NCI-H1105 (cell line): ENCODE measurements at places on chromosomes 6 and 20.
A peak's percentile ranks its signal among the peaks of the same experiment; 100 is the strongest.

GRCh38 chr20:17504898-17505635, 26.1 kb downstream of the BFSP1 start:
- DNase-seq = peak; percentile 27

- no peak for DNase-seq
These were observed 1.8 kb downstream of the GSTA4 start for GRCh38 chr6:52992980-52993920.

- no peak for DNase-seq
These were observed 17.9 kb upstream of the ABRACL start for GRCh38 chr6:139010674-139011073.

DNA sequence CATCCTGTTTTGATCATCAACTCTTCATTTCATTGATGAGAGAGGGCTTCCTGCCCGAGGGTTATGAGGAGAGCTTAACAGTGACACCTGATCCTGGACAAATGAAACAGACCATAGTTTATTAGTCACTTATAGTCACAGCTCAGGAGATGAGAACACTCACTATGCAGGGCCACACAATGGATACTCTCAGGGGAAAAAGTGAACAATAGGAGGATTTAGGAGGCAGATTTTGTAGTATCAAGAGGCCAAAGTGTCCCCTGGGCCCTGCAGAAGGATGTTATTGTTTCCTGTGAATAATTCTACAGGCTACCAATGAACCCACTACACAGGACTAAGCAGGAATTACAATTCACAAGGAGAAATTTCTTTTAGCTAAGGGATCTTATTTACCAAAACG, 772.8 kb upstream of the MAN1A1 start:
- DNase-seq = no peak

DNA sequence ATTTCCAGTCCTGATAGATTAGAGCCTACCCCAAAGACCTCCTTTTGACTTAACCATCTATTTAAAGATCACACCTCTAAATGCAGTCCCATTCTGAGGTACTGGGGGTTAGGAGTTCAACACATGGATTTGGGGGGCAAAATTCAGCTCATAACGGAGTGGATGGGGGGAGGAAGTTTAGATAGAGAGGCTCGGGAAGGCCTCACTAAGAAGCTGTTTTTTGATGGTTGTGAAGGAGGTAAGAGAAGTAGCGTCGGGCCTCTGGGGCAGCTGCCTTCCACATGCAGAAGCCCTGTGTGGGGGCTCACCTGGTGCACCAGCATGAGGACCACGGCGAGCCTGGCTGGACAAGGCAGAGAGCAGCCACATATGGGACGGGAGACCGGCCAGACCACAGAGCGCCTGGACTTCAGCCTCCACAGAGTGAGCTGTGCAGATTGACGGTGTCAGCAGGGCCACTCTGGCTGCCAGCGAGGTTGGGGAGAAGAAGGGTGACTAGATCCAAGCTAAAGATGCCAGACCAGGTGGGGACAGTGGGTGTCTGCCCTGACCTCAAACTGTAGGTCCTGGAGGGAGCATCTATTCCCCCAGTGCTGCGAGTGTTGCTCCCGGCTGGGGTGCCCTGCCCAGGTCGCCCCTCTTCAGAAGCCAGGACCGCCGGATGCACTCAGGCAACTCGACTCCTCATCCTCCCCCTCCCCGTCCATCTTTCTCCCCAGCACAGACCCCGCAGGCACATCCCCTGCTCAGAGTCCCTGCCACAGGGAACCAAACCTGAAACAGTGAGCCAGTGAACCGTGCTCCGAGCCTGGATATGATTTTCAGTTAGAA, 5.1 kb upstream of the SYNJ2 start:
- DNase-seq = no peak

- peak; percentile 99 for DNase-seq
These were observed 1.9 kb upstream of the C6orf62 start for GRCh38 chr6:24720604-24721460.

DNA sequence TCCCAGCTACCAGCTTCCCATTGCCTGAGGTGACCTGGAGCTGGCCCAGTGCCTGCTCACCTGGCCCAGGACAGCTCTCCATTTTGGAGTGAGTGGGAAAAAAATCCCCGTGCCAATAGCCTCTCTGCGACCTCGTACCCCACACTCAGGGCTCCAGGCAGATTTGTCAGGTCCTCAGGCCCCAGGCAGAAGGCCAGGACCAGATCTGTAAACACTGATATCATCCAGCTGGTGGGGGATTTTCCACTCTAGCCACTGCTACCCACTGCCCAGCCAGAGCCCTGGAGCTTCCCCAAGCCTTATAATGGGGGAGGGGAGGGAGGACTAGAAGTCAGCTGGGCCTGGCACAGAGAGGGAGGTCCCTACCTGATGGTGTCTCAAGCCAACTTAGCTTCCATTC, 1.3 kb upstream of the PGC start:
- no peak for DNase-seq

GRCh38 chr6:35024551-35025054, 116.5 kb downstream of the TCP11 start:
- no peak for DNase-seq

DNA sequence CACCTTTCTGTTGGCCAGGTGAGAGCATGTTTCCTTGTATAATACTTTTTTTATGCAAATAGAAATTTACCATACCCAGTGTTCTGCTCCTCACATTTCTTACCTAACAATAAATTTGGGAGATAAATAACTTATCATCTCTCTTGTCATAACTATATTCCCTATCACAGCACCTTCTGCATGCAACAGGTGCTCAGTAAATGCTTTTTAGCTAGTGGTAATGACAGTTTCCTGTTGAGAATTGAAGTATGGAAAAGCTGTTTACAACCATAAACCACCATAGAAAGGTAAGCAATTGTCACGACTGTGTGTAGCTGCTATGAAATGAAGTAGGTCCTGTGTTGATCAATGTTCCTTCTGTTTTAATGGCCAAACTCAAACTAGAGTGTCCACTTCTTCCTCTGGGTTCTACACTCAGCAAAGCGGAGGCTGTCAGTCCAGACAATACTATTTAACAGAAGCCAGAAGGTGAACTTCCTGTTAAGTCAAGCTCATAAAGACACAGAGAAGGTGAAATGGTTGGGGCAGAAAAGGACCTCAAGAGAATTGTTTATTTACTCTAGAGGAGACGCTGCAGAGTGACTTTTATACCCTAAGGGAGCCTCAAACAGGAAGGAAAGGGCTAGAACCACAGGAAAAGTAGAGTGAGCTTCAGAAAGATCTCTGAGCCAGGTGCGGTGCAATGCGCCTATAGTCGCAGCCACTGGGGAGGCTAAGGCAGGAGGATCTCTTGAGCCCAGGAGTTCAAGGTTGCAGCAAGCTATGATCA, 84.0 kb upstream of the SLC22A16 start:
- no peak for DNase-seq

DNA sequence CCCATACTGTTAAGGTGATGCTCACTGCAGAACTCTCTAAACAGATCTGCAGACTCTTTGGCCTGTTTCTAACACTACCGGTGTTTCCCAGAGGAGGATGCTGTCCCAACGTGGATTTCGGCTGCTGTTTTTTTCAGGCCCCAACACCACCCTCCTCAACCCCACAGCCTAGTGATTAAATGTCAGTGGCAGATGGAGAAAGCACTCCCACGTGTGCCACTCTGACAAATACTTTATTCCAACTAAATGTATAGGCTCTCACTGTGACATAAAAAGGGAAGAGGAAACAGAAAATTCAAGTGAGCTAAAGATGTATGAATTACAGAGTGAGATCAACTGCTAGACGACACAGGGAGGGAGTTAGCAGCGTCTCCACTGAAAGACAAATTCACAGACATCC, 3.6 kb downstream of the TBC1D20 start:
- DNase-seq = no peak

GRCh38 chr20:5621305-5621704, 128.9 kb upstream of the SHLD1 start:
- DNase-seq = peak; percentile 97

DNA sequence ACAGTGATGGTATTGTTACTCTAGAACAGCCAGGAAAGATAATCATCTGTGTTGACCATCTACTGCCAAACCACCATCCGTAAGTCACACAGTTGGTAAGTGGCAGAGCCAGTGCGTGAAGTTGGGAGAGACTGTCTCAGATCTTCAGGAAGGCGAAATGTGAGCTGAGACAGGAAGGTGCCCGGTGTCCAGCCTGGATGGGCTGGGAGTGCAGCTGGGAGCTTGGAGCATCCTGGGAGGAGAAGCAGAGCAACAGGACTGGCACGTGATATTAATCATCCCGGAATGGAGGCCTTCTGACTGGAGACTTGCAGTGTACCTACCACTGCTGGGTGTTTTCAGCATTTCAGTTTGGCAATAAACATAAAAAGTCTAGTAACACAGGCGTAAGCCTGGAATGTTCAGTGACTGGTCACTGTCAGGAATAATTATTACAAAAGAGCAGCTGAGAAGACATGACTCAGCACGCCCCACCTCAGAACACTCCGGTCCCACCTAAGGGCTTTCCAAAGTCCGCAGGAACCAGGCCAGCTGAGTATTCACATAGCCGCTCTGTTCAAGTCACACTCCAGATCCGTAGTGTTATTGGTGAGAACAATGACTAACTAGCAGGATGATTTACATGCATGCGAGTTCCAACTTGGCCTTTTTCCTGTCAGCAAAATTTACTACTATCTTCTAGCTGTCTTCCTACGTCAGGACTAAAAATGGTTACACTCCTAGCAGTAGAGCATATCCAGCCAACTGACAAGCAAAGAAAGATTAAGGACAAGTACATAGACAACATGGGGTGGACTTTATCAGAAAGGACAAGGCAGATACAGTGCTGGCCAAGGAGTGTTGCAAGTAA, 45.1 kb upstream of the PNRC1 start:
- DNase-seq = no peak

DNA sequence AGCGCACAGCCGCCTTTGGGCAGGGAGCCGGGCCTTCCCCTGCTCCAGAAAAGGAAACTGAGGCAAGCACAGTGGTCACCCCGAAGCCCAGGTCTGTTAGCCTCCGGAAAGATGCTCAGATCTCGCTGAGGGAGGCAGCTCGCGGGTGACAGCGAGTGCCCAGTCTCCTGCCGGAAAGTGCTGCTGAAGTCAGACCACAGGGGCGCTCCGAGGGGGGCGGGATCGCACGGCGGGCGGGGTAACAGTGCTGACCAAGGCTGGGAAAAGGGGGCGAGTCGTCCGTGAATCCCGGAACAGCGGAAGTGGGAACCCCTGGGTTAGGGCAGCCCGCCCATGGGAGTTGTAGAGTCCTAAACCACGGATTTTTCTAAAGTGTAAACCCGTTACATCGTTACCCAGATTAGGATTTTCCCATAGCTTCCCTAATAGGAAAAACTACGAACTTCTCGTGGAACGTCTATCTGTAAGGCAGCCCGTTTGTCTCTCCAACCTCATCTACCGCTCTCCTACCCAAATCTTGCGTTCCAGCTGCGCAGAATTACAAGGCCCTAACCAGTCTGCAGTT, 504 bp downstream of the VPS16 start:
- DNase-seq = peak; percentile 13

GRCh38 chr6:122789182-122790027, at the start of gene SMPDL3A:
TSS of gene SMPDL3A (plus strand) at chr6:122789258. CDS start at chr6:122789347, 89 bp downstream.
- DNase-seq = peak; percentile 83
